ENCODE measurements at places on chromosomes 13 and 19.
A peak's percentile ranks its signal among the peaks of the same experiment; 100 is the strongest.

- peak; percentile 36 for DNase-seq
Observed at GRCh38 chr19:37817180-37817981, 38.0 kb upstream of the ZNF573 start.

DNA sequence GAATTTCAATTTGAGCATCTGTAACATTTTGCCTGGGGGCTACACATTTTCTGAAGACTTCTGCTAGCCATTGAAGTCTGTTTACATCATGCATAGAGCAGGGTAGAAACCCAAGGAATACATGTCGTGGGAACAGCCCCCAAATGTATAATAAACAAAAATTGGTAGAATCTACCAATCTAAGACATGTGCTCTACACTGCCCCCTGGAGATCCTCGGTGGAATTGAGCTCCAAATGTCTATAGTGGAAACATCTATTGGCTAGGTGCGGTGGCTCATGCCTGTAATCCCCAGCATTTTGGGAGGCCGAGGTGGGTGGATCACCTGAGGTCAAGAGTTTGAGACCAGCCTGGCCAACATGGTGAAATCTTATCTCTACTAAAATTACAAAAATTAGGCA is 57.3 kb downstream of the MBD3L2B start:
- DNase-seq = no peak

DNA sequence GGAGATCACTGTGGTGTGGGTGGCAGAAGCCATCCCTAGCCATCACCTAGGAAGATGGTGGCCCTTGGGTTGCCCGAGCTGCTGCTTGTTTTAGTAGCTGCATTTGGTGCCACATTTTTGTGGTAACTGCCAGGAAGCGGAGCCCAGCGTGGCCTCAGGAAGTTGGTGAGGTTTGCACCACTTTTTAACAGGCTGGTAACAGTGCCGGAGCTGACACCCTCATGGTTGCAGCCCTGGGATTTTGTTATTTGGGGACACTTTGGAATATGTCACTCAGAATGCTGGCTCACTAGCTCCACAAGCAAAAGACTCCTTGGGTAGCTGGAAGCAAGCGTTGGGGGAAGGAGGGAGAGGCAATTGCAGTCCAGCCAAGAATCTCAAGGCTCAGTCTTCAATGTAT is 22.1 kb downstream of the ACTN4 start:
- DNase-seq = no peak

DNA sequence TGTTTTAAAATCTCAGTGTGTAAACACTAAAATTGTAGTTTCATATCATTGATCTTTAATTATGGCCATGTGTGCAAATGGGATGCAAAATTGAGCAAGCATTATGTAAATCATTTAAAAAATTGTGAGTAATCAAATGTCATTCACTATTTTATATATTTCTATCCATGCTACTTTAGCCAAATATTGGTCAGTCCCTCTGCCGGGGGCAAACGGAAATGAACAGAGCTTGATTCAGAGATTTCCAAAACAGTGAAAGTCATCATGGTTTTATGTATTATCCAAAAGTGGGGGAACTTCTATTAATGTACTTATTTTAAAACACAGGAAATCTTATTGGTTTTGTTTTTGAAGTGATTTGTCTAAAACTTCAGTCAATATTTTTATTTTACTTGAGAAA is 219.1 kb downstream of the IRS2 start:
- no peak for DNase-seq

DNA sequence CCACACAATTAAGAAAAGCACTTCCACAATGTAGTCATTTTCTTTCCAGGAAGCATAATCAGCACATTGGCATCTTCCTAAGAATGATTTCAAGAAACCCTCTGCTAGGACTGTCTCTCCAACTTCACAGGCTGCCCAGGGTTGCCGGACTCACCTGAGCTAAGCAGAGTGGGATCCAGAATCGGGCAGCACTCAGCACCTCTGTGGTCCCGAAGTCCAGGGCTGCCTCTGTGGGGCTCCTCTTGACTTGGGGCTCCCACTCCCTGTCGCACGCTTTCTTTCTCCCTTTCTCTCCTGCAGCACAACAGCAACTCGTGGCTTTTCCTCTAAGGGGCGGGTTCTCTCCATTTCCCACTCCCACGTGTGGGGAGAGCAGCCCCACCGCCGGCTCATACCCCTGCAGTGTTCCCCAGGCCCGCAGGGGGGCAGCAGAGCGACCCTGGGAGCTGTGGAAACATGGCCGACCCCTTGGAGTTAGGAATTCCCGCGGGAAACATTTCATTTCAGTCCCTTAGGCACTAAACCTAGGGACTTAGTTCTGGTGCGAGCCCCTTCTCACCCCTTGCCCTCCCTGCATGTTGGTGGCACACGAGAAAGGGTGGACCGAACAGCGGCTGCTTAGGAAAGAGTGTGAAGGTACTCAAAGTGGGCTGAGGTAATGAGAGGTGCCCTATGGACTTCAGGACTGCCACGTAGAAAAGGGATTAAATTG is at the start of gene TMEM272:
Gene TMEM272 (minus strand): TSS at position 316 of the 712 bp plus-strand sequence. CDS start 6,647 bp downstream, outside the sequence.
- DNase-seq = no peak

GRCh38 chr13:44425041-44425814 is 51.6 kb downstream of the SERP2 start:
- DNase-seq = no peak

- no peak for DNase-seq
Observed at GRCh38 chr13:41563341-41563983, 106.1 kb downstream of the RGCC start.

DNA sequence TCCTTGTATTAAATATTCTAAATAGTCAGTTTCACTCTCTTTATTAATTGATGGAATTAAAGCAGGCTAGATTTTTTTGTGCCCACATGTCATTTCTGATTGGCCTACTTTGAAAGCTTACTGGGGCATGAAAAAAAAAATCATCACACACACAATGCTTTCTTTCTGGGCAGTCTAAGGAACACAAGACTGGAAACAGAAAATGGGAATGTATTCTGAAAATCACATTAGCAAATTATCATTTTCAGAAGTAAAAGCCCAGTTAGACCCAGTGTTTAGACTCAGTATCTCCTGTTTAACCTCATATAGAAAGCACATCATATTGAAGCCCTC is 339.4 kb downstream of the SPRY2 start:
- no peak for DNase-seq

- DNase-seq = no peak
Observed at GRCh38 chr13:51881296-51881695, 19.5 kb downstream of the CCDC70 start.

GRCh38 chr19:49469828-49470614 is 4.0 kb upstream of the FLT3LG start:
- no peak for DNase-seq

GRCh38 chr19:13133241-13133870 is 15.3 kb downstream of the NACC1 start:
- no peak for DNase-seq

GRCh38 chr13:77338961-77339401 is 12.1 kb upstream of the MYCBP2 start:
- DNase-seq = no peak

- no peak for DNase-seq
Observed at GRCh38 chr13:61654481-61654880, 238.8 kb upstream of the PCDH20 start.

GRCh38 chr13:59471106-59471505 is 692.6 kb downstream of the DIAPH3 start:
- no peak for DNase-seq

DNA sequence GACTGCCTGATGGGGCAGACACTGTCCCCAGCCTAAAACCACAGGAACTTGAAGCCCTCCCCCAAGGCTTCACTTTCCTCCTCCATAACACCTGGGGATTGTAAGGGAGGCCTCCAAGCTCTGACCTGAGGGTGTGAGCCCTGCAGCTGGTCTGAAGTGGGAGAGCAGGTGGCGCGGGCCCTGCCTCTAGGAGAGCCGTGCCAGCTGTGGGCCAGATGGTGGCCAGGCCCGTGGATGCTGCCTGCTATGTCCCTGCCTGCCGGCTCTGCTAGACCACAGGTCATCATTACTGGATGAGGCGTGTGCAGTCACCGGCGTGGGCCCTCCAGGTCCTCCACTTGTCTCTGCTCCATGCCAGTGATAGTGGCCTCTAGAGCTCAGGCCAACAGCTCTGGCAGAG is 3.5 kb upstream of the KLHL26 start:
- DNase-seq = no peak

GRCh38 chr19:55832676-55833075 is 877 bp upstream of the NLRP11 start:
- DNase-seq = no peak

DNA sequence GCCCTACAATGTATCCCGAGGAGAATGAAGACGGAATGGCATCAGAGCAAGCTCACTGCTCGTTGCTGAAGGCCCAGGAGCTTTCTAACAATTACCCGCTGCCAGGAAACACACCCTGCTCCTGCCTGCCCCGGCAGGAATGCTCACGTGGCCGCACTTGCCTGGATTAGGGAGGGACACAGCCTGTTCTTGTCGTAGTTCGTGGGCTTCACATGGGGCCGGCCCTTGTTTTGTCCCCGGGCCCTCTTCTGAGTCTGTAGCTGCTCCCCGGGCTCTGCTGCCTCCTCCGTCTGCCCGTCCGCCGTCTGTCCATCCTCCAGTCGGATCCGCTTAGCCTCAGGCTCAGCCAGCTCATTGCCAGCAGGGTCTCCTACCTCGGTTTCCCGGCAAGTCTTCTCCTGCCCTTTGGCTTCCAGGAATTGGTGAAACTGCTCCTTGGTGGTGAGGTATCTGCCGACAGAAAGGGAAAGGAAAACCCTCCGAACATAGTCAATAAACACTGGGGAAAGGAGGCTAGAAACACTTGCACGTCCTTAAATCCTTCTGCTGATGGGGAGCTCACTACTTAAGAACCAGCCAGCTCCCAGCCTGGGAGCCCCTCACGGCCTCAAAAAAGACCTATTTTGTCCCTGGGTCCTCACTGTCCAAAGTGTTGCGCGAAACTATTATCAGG is 941 bp downstream of the DUS3L start:
- DNase-seq = no peak

DNA sequence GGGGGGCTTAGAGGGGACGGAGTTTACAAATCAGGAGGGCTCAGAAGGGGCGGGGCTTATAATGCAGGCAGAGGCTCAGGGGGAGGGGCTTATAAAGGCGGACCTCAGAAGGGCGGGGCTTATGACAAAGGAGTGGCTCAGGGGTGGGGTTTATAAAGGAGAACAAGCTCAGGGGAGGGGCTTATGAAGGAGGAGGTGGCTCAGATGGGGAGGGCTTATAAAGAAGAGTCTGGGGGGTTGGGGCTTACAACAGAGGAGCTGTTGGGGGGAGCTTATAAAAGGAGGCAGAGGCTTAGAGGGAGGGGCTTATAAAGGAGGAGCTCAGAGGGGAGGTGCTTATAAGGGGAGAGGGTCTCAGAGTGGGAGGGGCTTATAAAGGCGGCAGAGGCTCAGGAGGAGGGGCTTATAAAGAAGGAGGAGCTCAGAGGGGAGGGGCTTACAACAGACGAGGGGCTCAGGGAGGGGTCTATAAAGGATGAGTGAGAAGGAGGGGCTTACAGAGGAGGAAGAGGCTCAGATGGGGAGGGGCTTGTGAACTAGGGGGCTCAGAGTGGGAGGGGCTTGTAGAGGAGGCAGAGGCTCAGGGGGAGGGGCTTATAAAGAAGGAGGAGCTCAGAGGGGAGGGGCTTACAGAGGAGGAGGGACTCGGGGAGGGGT is 1.0 kb downstream of the SMIM24 start:
- no peak for DNase-seq

DNA sequence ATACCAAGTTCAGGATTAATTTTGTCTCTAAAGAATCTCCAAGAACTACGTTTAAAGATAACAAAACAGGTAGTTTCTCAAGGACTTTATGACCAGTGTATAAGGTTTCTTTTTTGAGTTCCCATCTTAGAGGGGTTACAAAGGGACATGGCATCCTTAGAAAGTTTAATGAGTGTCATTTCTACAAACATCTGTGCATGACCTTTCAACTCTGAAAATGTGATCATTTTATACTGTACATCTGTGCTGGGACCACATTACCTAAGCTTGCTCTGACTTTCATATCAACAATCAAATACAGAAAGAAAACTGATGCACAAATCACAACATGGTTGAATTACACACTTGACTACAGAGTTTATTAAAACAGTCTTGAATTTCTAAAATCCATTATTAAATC is 37.1 kb downstream of the KLF12 start:
- no peak for DNase-seq

DNA sequence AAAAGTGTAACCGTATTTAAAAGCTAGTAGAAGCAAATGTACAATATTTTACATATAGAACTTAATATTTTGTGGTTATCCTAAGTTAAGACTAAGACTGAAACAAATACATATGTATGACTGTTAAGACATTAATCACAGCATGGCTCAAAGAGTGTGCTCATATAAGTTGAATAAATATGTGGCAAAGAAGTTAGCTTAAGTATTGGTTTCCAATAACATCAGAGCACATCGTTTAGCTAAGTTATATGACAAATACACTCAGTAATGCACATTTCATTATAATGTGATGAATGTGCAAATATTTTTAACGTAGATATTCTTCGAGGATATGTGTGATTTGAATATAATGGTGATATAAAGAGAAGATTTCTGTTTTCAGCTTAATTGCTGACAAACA is 253.8 kb downstream of the SLITRK5 start:
- no peak for DNase-seq

DNA sequence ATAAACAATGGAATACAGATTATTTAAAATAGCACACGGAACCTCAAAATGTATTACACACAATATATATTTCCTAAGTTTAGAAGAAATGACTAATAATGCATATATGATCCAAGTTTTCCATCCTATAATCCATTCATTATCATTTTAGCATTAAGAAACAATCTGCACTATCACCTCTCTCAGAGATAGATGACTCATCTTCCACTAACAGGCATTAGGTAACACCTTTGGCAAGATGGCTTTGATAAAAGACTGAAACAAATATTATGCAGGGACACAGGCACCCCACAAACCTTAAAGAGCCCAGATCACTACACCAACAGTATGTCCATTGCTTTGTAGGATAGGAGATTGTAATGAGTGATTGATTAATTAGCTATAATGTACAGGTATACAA is 4.1 kb downstream of the ENOX1 start:
- no peak for DNase-seq

GRCh38 chr19:3516675-3517207 is 10.6 kb downstream of the FZR1 start:
- no peak for DNase-seq

DNA sequence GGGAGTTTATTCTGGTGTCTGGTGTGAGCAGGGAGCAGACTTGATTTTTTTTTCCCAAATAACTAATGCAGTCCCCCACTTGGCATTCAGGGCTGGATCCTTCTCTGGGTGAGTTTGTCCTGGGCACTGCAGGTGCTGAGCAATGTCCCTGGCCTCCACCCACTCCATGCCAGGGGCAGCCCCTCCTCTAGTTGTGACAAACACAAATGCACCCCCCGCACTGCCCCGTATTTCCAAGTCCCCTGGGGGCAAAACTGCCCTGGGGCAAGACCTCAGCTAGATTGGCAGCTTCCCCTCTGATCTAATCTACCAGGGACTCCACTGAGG is 6.4 kb downstream of the MOB3A start:
- DNase-seq = no peak

DNA sequence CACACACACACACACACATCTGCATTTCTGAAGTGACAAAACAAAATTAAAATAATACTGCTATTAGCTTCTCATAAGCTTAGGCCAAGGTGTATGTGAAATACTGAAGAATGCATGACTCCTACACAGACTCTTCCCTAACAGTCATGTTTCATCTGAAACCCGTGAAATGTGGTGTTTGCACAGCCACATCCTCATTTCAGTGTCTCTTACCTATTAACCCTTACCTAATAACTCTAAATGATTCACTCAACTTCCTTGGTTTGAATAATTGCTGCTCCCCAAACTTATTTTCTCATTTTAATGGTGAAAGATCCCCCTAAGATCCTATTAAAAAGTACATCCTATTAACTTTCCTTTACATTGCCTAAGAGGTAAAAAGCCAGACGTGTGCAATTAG is 117.6 kb downstream of the MIPEP start:
- DNase-seq = no peak
